ENCODE measurements at places on chromosomes 13 and 19.
A peak's percentile ranks its signal among the peaks of the same experiment; 100 is the strongest.

DNA sequence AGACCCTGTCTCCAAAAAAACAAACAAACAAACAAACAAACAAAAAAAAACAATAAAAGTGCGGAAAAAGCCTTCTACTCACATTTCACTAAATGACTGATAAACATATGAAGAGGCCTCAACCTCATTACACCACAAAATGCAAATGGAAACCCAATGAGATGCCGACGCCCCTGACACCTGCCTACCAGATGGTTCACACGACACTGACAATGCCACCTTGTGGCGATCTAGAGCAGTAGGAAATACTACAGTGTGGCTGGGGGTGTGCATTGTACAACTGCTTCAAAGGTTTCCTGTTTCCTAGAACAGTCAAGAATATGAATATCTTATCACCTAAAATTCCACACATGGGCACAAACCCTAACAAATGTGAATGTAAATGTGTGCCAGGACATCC is 14.0 kb downstream of the SCGB2B2 start:
- peak; percentile 22 for DNase-seq

DNA sequence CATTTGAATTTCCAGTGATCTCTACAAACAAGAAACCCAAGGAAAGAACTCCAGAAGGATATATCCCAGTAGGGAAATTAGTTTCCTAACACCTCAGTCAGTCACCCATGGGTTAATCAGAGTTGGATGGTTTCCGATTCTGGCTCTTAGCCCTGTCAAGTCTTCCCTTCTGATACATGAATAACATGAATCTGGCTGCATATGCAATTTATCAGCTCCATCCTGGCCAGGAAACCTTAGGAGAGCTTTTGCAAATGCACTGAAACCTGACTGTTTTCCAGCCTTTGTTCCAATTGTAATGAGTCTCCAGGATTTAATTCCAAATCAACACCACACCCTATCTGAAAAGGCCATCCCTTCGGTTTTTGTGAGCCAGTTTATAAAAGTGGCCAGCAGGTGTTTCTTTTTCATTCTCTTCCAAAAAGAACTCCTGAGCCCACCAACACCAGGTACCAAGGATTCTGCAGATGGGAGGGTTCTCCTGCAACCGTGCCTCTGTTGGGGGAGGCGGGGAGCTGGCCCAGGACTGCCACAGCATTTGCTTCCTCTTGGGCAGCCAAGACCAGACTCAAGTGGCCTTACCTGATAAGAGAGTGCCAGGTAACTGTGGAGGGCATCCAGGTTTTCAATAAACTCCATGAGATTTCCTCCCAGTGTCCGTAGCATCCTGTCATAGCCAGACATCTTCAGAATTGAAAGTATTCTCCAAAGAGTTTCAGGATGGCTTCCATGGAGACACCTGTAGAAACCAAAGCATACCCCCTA is 77.5 kb downstream of the C13orf42 start:
- no peak for DNase-seq

- peak; percentile 66 for DNase-seq
Measured at GRCh38 chr13:106566641-106567473, 1.1 kb downstream of the ARGLU1 start.

DNA sequence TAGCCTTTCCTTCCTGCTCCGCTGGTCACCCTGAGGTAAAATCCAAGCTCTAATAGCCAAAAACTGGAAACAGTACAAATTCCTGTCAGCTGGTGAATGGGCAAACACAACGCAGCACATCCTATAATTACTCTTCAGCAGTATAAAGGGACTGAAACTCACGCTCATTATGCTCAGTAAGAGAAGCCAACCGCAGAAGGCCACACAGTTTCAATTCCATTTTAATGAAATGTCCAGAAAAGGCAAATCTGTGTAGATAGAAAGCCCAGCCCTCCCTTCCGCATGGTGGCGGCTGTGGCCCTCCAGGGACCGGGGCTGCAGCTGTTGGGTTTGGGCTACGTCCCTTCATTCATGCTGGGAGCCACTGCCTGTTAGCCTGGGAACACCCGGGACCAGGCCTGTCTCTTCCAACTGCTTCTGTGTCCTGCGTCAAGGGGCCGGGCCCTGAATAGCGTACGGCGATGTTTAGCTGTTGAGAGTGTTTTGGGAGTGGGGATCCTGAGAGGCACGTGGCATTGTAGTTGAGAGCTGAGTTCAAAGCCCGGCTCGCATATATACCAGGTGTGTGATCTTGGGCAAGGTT is 23.5 kb downstream of the NKPD1 start:
- peak; percentile 13 for DNase-seq

All from cardiac fibroblast (primary cell).